ENCODE measurements at places on chromosomes 1 and 21.

- DNase-seq = peak; percentile 39
Observed at GRCh38 chr21:36917471-36918158, 48.9 kb downstream of the HLCS start.

DNA sequence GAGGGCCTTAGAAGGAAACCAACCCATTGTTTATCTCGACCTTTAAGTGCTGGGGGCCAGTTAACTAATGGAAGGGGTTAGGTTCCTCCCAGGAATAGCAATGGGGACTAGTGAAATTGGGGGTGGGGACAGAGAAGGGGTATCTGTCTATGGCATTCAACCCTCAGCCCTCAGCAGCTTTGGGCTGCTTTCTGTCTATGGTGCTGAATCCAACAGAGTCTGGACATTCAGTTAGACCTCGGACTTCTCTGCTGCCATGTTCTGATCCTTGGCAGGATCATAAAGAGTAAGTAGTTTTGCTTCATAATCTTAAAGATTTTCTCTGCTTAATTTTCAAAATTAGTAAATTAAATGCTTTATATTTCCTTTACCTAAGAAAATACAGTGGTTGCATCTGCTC, 2.6 kb upstream of the EPHA10 start:
- no peak for DNase-seq

- DNase-seq = peak; percentile 30
Observed at GRCh38 chr1:224922404-224923164, 6.9 kb upstream of the DNAH14 start.

DNA sequence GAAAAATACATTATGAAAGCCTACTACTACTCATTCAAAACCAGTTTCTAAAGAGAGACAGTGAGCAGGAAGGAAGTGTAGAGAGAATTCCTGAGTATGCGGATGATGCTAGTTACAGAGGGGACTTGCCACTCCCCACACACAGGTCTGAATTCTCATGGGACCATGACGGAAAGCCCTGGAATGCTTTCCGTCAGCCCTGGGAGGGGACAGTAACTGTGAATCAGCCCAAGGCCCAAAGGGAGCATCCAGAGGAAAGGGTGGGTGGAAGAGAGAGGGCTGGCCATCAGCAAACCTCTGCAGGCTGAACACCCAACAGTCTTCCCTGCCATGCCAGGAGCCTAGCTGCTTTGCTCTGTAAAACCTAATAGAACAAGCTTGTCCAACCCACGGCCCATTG, 36.4 kb downstream of the RCSD1 start:
- DNase-seq = no peak

DNA sequence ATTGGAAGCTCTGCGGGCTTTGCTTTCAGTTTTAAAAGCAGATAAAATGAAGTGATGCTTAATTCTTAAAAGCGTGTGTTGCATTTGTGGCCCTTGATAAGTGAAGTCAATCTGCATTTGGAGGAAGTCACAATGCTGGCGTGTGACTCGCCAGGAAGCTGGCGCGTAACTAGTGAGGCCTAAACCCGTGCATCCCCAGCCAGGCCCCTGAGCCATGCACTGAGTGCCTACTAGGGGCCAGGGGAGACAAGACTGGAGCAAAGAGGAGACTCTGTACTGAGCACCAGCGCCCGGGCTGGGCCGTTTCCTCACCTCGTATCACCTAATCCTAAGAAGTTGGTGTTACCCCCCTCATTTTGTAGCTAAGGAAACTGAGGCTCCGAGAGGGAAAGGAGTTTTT, 4.6 kb upstream of the DDOST start:
- DNase-seq = no peak

DNA sequence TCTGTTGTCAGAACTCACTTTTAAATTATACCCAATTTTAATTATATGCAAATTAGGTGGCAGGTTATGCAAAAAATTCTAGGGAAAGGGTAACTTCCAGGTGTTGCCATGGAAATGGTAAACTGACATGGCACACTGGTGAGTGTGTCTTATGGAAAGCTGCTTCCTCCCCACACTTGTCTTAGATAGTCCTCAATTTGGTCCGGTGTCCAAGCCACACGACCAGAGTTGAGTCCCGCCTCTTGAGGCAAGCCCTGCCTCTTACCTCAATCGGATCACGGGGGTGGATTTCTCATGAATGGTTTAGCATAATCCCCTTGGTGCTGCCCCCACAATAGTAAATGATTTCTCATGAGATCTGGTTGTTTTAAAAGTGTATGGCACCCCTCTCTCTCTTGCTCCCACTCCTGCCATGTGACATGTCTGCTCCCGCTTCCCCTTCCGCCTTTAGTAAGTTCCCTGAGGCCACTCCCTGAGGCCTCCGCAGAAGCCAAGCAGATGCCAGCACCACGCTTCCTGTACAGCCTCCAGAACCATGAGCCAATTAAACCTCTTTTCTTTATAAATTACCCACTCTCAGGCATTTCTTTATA, 74.9 kb downstream of the MATN1 start:
- DNase-seq = no peak

- DNase-seq = no peak
Observed at GRCh38 chr1:157021688-157022087, 23.9 kb downstream of the ARHGEF11 start.

DNA sequence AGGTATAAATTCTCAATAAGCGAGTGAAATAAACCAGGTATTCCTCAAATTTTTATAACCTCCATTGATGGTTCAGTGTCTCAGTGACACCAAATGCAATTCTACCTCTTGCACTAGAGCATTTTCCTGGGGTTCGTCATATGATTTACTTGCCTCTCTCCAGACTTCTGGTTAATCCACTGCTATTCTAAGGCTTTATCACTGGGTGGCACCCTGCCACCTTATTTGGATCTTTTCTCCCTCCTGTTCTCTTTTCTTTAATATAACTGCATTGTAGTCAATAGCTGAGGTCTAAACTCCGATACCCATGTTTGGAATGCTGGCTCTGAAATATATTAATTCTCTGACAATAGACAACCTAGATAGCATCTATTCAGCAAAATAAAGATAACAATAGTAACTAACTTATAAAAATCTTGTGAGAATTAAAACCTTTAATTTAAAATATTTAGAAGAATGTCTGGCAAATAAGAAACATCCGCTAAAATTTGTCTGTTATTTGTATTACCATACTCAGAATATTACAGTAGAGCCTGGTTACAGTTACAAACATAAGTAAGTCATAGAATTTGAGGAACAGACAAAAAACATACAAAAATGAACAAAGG, 436.4 kb downstream of the PLA2G4A start:
- DNase-seq = peak; percentile 70

GRCh38 chr1:198672124-198672523, 33.3 kb downstream of the PTPRC start:
- no peak for DNase-seq

GRCh38 chr1:231580874-231581273, 45.7 kb upstream of the DISC1 start:
- no peak for DNase-seq

- no peak for DNase-seq
Observed at GRCh38 chr1:112502826-112503225, 5.9 kb upstream of the WNT2B start.

DNA sequence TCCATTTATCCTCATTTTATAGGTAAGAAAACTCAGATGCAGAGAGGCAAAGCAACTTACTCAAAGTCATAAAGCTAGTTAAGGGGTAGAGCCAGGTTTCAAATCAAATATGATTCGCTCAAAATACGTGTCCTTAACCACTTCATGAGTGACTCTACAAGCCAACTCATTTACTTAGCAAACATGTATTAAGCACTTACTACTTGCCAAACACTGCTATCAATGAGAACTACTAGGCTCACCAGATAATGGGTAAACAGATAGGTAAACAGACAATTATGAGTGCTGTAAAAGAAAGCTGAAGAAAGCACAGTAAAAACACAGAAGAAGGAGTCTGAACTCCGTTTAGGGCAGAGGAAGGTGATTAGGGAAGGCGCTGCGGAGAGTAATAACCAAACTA, 65.9 kb downstream of the WDR64 start:
- DNase-seq = no peak

DNA sequence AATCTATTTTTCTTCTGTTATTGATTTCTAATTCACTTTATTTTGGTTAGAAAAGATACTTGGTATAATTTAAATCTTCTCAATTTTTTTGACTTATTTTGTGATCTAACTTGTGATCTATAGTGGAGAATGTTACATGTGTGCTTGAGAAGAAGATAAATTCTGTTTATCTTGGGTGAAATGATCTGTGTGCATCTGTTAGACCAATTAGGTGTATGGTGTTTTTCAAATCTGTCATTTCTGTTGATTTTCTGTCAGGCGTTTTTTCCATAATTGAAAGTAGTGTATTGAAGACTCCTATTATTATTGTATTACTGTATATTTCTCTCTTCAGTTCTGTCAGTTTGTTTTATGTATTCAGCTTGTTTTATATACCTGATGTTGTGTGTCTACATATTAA, 1668.3 kb downstream of the PLA2G4A start:
- DNase-seq = no peak

- DNase-seq = no peak
Observed at GRCh38 chr1:212917134-212917485, 33.2 kb upstream of the VASH2 start.

GRCh38 chr1:179976970-179977651, 22.5 kb downstream of the CEP350 start:
- no peak for DNase-seq
